ENCODE measurements at places on chromosomes 7 and 10. TPM values are rescaled to one million over a fixed set of nuclear protein-coding genes. Genes with fewer than 3 reads are reported as not detected.

- no peak for DNase-seq
Measured at GRCh38 chr10:46069771-46070463, 23.8 kb upstream of the MSMB start.

DNA sequence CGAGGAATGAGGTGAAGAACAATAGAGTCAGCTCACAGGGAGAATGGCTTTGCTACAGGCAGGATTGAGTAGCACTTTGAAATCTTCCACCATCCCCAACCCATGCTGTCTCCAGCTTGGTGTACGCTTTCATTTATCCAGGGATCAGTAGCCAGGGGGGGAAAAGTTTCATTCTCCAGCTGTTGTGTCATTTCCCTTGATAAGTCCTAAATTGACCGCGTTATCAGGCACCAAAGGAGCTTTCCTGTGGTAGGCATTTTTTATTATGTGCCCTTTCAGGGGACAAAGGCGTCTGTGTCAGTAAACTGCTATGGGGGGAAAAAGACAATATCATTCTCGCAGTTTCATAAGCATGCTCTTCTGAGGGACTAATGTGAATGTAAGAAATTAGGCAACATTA is 106.6 kb upstream of the YAE1 start:
- DNase-seq: no peak

DNA sequence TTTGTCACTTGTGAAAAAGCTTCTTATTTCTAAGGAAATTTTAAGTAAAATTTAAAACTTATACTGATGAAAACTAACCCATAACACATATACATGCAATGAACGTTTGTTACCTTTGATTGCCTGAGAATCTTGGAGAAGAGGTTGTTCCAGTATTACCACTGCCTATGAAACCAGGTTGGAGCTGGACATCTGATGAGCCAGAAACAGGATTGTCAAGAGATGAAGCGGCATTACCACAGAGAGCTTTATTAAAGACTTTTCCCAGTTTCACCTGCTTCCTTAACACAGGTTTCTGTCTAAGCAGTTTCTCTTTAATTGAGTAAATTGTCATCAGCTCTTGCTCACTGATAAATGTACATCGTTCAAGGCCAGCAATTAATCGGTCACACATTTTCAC is 9.0 kb upstream of the KIF20B start:
- no peak for DNase-seq

DNA sequence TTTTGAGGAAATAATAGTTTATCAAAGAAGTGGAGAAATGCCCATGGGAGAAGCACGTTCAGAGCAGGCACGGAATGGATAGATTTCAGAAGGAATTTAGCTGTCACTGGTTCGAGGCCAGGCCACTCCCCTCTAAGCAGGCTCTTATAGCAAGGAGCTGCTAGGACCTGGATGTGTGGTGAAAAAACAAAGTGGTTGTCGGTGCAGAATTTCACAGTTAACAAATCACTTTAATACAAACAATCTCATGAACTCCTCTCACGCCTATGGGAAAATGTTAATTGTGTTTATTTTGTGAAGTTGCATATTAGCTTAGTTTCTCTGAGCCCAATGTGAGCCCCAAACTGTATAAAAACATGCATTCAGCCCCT is 176.3 kb downstream of the PKD1L1 start:
- no peak for DNase-seq

- DNase-seq: no peak
Measured at GRCh38 chr10:37495415-37495814, 362.0 kb downstream of the ZNF248 start.

DNA sequence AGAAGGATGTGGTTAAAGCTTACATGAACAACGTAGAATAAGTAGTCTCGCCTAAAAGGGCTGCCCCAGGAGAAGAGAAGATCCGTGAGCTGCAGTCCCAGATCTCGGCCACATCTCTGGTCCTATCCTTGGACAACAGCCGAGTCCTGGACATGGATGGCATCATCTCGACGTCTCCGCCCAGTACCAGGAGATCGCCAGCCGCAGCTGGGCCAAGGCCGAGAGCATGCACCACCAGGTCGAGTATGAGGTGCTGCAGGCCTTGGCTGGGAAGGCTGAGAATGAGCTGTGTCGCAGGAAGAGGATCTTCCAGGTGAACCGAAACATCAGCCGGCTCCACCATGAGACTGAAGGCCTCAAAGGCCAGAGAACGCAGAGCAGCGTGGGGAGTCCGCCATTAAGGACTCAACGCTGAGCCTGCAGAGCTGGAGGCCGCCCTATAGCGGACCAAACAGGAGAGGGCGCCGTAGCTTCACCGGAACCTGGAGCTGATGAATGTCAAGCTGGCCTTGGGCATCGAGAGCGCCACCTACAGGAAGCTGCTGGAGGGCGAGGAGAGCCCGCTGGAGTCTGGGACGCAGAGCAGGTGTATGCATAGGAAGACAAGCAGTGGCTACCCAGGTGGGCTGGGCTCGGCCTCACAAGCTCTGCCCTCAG is 22.2 kb downstream of the LIPK start:
- DNase-seq: no peak

- no peak for DNase-seq
Measured at GRCh38 chr10:44651834-44652233, 259.3 kb upstream of the TMEM72 start.

- DNase-seq: no peak
Measured at GRCh38 chr10:123150986-123151736, 3.0 kb upstream of the BUB3 start.

DGKB gene
- 2.6 TPM for polyA plus RNA-seq

XRCC2 gene
- 13.6 TPM for polyA plus RNA-seq

SOSTDC1 gene
- 43.8 TPM for polyA plus RNA-seq
